ENCODE measurements at places on chromosomes 12 and 14.
A peak's percentile ranks its signal among the peaks of the same experiment; 100 is the strongest.

DNA sequence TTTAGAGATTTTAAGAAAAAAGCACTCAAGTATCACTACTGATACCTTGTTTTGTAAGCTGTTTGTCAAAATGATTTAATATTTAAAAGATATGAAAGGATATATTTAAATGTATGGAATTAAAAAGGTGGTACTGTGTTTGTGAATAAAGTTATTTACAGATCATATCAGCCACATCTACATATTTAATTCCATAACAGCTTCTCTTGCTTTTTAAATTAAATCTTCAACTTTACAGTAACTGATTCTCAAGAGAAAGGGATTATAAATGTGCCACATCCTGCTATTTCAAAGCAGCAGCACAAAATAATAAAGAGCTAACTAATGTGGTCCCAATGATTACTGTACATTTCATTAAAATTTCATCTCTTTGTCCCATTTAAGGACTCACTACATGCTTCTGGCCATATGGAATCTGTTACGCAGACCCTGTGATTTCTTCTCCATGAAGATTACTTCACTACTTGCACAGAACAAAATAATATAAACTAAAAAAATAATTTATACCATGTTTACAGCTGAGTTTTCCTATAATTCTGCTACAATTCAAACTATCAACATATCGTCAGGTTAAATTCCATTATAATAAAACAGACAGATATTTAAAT lies 117.8 kb downstream of the MED13L start:
- DNase-seq = no peak

DNA sequence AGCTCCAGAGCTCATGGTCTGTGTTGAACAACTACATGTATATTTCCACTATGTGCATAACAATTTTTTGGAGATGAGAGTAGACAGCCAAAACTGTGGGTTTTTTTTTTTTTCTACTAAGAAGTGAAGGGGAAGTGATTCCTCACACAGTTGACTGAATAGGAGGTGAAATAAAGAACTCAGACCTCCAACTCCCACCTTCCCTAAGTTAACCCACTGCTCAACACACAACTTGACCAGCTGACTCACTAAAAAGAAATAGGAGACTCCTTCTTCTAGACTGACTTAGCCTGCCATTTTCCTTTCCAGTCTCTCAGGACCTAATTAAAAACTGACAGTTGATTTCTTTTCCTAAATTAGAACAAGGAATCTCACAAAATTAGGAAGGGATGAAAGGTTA lies 1.7 kb downstream of the M6PR start:
- DNase-seq = no peak

DNA sequence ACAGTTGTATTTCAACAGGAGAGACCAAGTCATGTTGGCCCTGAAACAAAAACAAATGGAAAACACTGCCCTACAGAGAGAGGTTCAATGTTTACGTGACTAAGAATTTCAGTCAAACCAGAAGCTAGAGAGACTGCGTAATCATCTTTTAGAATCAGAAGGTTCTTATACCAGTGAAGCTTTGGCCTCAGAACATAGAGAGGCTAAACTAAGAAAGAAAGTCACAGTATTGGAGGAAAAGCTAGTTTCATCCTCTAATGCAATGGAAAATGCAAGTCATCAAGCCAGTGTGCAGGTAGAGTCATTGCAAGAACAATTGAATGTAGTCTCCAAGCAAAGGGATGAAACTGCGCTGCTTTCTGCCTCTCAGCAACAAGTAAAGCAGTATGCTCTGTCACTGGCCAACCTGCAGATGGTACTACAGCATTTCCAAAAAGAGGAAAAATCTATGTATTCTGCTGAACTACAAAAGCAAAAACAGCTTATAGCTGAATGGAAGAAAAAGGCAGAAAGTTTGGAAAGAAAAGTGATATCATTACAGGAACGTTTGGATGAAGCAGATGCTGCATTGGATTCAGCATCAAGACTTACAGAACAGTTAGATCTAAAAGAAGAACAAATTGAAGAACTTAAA lies 32.5 kb upstream of the NUAK1 start:
- DNase-seq = peak; percentile 35

- DNase-seq = peak; percentile 40
Observed at GRCh38 chr12:80187660-80188090, 88.3 kb downstream of the OTOGL start.

DNA sequence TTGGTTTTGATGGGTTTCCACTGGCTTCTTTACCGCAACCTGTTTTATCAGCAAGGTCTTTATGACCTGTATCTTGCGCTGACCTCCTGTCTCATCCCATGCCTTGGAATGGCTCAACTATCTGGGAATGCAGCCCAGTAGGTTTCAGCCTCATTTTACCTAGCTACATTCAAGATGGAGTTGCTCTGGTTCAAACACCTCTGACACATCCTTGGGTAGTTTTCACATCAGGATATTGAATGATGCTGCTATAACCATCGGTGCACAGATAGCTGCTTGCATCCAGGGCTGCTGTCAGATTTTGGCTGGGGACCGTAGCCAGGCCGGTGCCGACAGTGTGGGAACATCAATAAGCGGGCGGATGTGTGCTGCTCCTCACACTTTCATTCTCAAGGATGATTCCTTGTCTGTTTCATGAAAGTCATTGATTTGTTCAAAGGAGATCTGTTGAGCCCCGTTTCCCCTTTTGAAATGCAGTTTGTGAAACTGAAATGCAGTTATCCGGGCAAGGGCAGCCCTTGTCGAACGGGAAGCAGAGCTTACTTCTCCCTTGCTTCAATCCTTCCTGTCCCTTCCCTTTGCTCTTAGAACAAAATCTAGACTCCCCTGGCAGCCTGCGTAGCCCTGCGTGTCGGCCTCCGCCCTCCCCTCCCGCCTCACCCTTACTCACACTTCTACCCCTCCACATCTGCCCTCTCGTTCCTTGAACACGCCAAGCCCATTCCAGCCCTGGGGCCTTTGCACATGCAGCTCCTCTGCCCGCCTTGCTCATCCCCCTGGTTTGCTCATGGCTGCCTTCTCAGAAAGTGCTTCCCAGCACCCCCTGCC lies 49.2 kb upstream of the NCOR2 start:
- no peak for DNase-seq

- DNase-seq = no peak
Observed at GRCh38 chr14:65173973-65174693, 71.8 kb upstream of the MAX start.

GRCh38 chr14:59919570-59920377 lies at the start of gene LRRC9:
Gene LRRC9 (plus strand): TSS chr14:59920144.
- no peak for DNase-seq

DNA sequence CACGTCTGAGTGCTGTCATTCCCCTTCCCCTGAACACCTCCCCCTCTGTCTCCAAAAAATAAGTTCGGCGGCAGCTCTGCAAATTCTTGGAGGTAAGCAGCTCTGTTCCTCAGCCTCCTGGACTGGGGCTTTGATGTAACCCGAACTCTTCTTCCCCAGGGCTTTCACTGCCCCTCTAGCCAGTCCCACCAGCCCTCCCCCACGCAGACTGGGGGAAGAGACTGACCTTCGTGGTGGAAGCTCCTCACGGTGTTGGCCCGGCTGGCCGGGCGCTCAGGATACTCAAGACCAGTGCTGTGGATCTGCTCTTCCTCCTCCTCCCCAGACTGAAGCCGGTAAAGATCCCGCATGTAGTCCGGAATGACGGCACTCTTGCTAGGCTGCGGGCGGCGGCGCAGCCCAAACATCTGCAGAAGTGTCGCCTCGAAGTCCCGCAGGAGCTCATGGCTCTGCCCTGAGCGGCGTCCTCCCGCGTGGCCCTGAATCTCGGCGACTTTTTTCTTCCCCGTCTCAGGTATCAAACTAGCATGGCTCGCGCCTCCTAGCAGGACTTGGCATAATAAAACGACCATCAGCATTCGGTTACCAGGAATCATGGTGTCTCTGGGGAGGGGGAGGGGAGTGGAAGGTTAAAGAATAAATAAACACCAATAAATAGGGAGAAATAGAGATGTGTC lies 4.9 kb downstream of the BMP4 start:
- no peak for DNase-seq

- DNase-seq = peak; percentile 67
Observed at GRCh38 chr12:51441583-51441982, 17.0 kb downstream of the SLC4A8 start.

- DNase-seq = no peak
Observed at GRCh38 chr14:31030469-31030868, 4.3 kb upstream of the STRN3 start.

DNA sequence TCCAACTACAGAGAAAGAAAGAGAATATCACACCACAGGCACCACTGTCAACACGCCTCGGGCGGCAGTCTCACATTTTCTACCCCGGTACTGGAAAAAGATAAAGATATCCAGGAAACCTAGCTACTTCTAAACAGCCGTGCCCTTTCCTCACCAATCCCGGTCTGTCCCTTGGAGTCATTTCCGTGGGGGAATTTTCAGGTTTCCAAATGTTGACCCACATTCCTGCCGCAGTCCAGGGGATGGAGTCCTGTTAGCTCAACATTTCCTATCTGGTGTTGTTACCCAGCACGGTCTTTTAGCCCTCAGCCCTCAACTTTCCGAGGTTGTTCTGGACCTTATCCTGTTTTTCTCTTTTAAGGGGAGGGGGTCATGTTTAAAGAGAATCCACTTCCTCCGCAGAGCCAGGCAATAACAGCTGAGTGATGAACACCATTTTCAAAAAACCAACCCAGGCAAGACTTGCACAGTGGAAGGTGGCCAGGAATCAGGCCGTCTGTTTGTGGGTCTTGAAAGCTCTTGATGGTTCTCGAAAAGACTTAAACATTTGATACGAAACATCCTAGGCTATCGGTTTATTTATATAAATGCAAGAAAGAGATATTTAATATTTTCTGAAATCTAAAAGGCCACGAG lies 4.6 kb downstream of the SSH1 start:
- DNase-seq = no peak

DNA sequence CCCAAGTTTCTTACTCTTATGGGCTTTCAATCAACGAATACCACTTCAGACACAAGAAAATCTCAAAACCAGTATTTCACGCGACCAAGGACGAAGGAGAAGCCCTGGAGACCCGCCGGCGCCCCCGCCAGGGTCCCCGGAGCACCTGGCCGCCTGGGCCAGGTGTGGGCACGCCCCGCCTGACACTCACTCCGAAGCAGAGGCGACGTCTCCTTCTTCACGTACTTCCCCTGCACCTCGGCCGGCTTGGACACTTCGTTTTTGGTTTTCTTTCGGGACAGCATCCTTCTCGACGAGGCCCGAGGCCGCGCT lies 466 bp downstream of the SAV1 start:
- no peak for DNase-seq

- no peak for DNase-seq
Observed at GRCh38 chr14:92985521-92985920, 62.6 kb downstream of the CHGA start.

GRCh38 chr12:91722072-91722471 lies 423.6 kb downstream of the BTG1 start:
- DNase-seq = no peak

DNA sequence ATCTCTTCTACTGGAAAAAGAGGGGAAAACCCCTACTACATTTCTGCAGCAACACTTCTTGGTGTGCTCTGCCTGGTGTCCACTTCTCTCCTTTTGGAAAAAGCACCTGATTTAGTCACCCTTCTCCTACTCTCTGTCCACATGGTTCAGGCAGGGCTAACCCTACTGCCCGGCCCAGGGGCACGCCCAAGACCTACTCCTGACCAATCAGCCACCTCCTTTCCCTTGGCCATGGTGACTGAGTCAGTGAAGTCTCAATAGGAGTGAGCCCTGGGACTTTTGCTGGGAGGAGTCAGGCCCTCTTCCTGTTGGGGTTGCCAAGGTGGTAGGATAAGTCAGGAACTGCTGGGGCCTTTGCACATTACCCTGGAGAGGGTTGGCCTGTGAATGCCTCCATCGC lies 52.5 kb upstream of the MYL2 start:
- no peak for DNase-seq

DNA sequence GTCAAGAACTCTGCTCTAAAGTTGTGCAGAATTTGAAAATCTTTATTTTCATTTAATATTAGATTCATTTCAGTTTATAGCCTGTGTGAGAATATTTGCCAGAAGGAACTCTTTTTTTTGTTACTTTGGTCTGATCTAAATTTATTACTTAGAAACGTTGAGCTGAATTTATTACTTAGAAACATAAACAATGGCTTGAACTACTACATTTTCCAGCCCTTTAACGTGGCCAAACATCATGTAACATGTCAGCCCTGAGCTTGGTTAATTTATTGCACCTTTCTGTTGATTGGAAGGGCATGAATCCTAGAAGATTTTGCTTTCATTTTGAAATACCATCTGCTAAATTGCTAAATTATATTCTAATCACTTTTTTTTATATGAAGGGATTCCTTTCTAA lies 241.4 kb downstream of the TMEM117 start:
- DNase-seq = no peak

DNA sequence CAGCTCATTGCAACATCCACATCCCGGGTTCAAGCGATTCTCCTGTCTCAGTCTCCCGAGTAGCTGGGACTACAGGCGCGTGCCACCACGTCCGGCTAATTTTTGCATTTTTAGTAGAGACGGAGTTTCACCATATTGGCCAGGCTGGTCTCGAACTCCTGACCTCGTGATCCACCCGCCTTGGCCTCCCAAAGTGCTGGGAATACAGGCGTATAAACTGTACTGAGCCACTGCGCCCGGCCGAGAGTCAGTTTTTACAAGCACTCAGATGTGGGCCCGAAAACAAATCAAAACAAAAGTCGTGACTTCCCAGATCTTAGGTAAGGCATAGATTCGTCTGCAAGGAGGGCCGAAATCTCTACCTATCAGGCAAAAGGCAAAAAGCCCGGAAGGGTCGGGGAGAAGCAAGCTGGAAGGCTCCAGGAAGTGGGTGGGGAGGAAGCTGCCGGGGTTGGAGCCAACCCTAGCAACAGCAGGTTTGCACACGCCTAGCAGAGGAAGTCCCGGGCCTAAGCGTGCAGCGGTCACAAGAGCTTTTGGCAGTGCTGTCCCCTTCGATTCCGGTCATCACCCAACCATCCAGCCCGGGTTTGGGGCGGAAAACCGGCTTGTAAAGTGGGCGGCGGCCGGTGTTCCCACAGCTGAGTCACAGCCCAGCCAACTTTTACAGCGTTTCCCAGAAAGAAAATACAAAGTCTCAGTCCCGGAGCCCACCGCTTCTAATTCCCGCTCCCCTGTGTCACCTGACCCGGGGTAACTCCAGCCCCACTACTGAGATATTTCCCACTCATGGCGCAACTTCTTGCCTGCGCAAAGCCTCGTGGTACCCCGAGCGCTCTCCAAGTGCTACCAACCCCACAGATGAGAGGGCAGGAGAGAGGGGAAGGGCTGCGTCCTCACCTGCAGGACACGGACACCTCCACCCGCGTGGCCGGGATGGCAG lies 583 bp downstream of the CPNE8 start:
- DNase-seq = peak; percentile 85

DNA sequence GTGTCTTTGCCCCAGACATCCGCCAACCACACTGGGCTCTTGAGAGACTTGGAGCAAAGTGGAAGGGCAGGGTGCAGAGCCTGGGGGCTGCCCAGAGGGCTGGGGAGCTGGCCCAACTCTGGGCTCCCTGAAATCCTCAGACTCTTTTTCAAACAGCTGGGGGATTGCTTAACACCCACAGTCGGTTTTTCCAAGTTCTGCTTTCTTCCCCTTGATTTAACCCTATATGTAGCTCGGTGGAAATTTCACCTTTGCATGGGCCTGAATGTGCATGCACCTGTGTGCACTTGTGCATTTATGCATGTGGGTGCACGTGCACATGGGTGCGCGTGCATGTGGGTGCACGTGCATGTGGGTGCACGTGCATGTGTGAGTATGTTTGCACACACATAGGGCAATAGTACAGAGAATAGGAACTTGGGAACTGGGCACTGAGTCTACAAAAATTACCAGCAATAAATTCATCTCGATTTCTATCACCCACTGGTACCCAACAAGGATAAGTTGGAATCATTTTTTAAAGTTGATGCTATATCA lies 52.3 kb upstream of the RFLNA start:
- no peak for DNase-seq

- no peak for DNase-seq
Observed at GRCh38 chr12:9702255-9702654, 30.6 kb downstream of the CLECL1 start.

- no peak for DNase-seq
Observed at GRCh38 chr14:53841109-53842099, 115.2 kb downstream of the BMP4 start.
